ENCODE measurements at places on chromosomes 2 and 18.
A peak's percentile ranks its signal among the peaks of the same experiment; 100 is the strongest.

GRCh38 chr2:204072443-204073324, 136.1 kb downstream of the ICOS start:
- DNase-seq: peak; percentile 33

DNA sequence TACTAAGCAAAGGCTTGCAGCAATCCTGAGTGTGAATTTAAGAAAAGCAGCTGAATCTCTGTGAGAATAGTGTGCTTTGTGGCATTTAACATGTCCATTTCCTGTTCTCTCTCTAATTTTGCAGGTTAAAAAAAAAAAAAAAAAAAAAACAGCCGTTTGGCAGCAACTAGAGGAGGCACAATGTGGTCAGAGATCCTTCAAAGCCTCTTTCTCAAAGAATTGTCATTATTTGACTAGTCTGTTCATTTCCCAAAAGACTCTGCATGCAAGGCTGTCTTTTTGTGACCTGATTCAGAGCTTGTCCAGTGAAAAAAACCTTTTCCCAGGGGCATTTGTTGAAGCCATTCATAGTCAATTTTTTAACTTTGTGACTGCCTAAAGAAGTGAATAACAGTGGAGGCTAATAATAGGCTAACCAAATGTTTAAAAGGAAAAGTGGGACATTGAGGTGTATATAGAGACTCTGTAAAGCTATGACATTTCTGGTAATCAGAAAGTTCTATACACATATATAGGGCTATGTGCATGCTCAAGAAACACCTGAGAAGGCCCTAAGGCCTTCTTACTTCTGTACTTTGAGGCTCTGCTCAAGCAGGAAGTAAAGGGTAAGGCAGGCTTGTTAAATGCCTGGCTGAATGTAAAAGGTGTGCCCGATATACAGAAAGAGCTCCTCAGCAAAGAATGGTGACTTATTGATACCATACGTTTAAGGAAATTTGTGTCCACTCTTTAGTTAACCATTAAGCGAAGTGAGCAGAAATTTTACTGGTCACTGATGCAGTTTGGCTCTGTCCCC, 289.6 kb upstream of the RAB6C start:
- no peak for DNase-seq

DNA sequence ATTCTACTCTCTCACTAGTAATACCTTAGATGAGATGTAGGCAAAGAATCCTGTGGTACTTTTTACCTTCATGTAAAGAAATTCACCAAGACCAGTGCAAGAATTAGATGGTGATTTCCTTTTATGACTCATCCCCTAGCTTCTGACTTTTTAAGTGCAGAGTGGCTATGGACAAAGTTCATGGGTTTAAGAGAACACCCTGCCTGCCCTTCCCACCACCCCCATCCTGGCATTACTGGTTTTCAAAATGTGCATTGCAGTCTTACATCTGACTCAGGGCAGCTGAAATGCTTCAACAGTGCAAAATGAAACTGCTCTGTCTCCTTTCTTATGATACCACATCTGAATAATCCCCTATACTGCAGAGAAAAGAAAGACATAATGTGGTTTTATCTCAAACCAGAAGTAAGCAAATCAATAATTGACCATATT, 22.6 kb downstream of the MAIP1 start:
- no peak for DNase-seq

DNA sequence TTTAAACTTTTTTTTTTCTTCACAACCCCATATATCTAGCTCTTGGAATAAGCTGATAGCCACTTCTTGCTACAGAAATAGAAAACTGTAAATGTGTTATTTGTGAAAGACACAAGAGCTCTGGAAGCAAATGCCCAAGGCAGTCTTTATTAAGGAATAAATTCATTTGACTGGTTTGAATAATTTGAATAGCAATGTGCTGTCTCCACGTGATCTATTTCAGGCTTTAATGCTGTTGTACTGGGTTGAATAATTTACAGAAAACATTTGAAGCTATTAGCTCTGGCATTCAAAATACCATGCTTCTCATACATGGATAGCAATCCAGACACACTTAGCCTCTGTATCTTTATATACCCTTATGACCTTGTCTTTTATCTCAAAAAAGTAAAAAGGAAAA, 366.7 kb upstream of the KCNJ3 start:
- DNase-seq: no peak

GRCh38 chr2:18950361-18950851, 361.0 kb upstream of the NT5C1B start:
- DNase-seq: no peak

DNA sequence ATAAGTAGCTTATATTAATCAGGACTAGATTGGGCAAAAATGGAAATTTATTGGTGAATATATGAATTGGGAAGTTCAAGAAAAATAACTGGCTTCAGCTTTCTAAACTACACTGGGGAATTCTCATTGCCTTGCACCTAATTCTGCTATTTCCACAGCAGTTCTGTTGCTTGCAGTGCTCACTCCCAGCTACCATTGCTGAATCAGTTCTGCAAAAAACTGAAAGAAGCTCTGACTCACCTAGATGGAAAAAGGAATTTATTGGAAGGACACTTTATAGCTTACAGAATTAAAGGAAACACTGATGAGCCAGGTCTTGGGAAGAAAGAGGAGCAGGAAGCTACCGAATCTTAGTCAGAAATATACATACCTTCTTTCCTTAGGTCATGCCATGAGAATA, 60.3 kb upstream of the ACVR1 start:
- DNase-seq: no peak

DNA sequence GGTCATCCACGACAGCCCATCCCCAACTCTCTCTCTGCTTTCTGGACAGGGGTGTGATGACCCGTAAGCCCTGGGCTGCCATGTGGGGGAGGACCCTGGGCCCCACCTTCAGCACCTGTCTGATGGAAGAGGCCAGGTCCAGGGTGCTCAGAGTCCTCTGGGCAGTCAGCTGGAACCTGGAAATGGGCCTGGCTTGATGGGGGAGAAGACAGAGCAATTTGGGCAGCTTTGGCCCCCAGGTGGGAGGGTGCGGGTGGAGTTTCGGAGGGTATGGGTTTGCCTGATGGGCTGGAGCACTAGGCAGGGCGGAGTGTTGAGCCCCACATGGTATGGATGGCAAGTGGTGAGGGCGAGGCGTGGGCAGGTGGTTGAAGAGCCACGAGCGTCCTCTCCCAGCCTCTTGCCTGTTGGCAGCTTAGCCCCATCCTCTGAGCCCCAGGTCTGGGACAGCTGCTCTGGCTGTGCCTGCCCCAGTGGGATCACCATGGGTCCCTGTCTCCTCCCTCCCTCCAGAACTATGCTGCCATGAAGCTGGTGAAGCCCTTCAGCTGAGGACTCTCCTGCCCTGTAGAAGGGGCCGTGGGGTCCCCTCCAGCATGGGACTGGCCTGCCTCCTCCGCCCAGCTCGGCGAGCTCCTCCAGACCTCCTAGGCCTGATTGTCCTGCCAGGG, 232.7 kb downstream of the DYSF start:
- DNase-seq: no peak

All from activated naive CD8-positive, alpha-beta T cell treated with anti-CD3 and anti-CD28 coated beads, Interleukin-2, amount 50 U/mL, for 16 hours (primary cell).